Effector CD4-positive, alpha-beta T cell (primary cell): ENCODE measurements at places on chromosomes 16 and 17.

- DNase-seq: no peak
Measured at GRCh38 chr16:56606071-56606475, 2.3 kb upstream of the MT2A start.

DNA sequence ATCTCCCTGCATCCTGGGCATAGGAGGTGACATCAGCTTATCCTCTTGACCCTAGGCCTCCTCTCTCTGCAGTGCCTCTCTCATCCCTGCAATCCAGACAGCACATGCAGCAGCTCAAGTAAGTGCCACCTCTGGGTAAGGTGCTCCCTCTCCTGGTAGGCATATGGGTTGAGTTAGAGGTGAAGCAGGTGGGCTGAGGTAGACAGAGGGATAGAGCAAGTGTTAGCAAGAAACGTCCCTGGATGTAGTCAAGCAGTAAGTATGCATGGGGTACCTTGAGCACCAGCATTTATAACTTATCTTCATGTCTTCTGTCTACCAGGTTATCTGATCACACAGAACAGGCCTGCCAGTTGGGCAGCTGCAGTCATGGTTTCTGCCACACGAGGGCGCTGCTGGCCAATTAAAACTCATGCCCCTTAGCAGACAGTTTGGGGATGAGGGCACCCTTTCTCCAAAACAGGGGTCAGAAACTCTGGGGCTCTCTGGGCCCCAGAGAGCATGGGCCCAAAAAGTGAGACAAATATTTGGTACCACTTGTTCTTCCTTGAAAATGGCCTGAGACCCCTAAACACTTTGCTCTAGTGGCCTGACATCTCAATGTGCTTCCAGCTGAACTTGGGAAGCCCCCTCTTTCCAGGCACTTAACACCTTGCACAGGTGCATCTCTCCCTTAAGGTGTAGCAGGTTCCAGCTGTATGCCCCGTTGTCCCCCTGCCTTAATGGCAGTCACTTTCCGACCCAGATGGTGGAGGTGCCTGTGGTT, 59.8 kb downstream of the NEUROD2 start:
- peak; percentile 71 for DNase-seq

GRCh38 chr17:32627239-32627996, 140.6 kb downstream of the CDK5R1 start:
- no peak for DNase-seq

DNA sequence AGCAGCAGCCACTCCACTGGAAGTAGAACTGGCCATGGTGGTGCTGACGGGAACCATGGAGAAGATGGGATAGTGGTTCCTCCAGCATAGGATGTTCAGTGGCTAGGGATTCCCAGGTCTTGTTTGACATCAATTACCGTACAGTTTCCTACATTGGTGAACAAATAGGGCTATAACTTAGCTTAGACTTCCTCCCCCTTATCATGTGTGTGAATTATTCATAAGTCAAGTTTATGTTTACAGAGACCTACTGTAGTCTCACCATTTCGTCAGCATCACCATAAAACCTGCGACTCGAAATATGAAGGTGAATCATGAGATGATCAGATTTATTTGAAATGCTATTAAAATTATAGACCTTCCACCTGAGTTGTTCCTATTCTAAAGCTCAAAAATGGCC, 1.2 kb downstream of the KRTAP2-3 start:
- DNase-seq: no peak
